ENCODE measurements at places on chromosomes 11 and 22.

- DNase-seq: no peak
Observed at GRCh38 chr11:33682446-33682845, 18.2 kb downstream of the C11orf91 start.

DNA sequence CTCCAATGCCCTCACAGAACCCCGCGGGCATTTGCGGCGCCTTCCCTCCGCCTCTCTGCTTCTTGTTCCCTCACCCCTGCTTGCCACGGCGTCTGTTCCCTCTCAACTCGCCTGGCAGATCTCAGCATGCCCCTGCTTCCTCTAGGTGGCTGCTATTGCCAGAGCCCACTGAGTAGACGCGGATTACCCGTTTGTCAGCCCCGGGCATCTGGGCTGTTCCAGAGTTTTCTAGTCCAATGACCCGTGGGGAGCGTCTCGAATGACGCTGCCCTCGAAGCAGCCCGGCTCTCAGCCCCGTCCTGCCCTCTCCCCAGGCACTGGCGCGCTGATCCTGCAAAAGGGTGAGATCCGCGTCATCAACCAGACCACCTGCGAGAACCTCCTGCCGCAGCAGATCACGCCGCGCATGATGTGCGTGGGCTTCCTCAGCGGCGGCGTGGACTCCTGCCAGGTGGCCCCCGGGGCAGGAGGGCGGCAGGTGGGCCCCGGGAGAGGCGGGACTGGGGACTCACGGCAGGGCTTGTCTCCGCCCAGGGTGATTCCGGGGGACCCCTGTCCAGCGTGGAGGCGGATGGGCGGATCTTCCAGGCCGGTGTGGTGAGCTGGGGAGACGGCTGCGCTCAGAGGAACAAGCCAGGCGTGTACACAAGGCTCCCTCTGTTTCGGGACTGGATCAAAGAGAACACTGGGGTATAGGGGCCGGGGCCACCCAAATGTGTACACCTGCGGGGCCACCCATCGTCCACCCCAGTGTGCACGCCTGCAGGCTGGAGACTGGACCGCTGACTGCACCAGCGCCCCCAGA lies 49.7 kb downstream of the ST14 start:
- no peak for DNase-seq

DNA sequence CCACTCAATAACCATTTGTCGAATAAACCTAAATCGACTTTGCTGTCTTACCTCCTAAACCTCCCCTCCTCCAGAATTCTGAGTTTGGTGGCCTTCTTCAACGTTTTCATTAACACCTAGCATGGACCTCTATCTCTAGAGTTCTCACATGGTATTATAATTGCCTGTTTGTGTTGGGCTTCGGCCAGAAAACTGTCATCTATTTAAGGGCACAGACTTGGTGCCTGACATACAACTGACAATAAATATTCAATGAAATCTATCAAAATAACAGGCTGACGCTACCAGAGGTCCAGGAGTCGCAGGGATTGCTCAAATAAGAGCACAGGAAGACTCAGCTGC lies 687 bp downstream of the ALKBH8 start:
- no peak for DNase-seq

GRCh38 chr11:115613004-115613403 lies 108.8 kb upstream of the CADM1 start:
- no peak for DNase-seq

DNA sequence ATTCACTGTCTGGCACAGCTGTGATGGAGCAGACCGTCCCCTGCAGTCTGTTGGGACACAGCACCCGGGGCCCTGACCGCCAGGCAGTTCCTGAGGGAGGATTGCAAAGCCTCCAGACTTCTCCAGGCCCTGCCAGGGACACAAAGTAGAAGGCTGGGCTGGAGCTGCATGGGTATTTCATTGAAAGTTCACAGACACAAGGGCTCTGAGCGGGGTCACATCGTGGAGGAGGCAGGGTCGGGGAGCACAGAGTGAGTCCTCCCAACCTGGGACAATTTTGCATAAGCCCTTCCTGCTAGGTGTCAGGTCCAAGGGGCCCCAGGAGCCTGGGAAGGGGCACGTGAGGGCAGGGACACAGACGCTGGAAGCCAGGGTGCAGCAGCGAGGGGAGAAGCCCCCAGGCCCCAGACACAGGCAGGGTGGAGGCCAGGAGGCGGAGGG lies 15.7 kb downstream of the IFITM10 start:
- DNase-seq: no peak

DNA sequence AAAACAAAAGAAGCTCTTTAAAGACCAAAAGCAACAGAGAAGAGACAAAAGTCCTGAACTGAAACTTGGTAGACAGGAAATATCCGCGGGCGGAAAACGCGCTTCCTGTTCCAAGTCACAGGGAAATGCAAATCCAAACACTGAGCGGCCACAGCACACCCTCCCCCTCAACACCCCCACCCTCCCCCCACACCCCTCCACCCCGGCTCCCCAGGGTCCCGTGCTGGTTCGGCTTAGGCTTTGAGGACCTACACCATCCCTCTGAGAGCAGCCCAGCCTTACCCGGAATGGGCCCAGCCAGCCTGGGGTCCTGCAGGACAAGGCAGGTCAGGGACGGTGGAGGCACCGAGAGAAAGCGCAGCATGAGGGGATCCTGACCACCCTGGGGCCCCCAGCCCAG lies 160.4 kb downstream of the BRD1 start:
- no peak for DNase-seq

DNA sequence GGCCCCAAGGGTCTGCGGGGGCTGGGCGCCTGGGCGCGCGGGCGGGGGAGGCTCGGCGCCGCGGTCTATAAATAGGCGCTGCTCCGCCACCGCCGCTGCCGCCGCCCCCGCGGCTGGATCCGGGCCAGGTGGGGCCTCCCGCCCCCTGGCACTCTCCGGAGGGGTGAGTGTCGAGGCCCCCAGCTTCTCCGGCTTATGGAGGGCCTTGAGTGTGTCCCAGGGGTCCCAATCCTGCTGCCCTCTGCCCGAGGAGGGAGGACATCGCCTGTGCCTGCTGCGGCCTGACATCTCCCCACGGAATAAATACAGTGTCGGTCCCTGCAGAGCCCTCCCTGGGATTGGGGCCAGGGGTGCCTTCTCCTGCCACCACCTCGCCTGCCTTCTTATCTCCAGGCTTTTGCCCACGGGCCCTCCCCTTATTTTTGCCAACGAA lies 4.3 kb upstream of the GP1BB start:
- DNase-seq: no peak

- no peak for DNase-seq
Observed at GRCh38 chr22:19559324-19559811, 35.2 kb upstream of the CLDN5 start.

Measured in fibroblast of upper back skin (primary cell).